ENCODE measurements at places on chromosomes 12 and 14. TPM values are rescaled to one million over a fixed set of nuclear protein-coding genes. Genes with fewer than 3 reads are reported as not detected.

DNA sequence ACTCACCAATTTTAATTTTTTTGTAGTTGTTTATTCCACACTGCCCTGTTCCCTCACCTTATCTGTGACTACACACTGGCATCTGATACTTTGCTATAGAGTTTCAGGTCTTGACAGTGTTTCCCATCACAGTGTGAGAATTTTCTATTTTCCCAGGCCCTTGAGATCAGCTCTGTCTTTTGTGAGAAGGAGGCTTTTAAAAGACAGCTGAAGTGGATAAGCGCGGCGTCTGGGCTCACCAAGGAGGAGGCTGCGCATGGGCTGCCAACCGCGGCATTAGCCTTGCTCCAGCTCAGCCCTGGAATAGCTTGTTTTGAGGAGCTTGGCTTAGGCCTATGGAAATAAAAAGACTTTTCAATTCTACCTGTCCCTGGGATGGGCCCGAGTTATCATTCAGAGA, 181.3 kb downstream of the RMST start:
- DNase-seq = peak; percentile 47

GRCh38 chr14:60245380-60246177, 3.4 kb upstream of the PPM1A start:
- DNase-seq = no peak

- no peak for DNase-seq
These were observed 11.3 kb downstream of the NFATC4 start for GRCh38 chr14:24378981-24379906.

- no peak for DNase-seq
These were observed 224.2 kb downstream of the RAD51B start for GRCh38 chr14:68043752-68044151.

DNA sequence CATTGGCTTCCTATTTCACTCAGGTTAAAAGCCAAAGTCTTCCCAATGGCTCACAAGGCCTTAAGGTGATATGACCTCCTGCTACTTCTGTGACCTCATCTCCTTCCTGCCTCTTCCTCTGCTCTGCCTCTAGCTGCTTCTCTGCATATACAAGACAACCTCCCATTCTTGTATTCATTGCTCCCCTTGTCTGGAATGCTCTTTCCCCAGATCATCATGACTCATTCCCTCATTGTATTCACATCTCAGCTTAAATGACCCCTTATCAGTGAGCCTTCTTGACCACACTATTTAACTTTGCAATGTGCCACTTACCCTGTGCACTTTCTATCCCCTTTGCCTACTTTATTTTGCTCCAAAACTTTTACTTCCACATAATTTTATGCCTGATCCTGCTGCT, 90.2 kb downstream of the PPP1R12A start:
- DNase-seq = no peak

DNA sequence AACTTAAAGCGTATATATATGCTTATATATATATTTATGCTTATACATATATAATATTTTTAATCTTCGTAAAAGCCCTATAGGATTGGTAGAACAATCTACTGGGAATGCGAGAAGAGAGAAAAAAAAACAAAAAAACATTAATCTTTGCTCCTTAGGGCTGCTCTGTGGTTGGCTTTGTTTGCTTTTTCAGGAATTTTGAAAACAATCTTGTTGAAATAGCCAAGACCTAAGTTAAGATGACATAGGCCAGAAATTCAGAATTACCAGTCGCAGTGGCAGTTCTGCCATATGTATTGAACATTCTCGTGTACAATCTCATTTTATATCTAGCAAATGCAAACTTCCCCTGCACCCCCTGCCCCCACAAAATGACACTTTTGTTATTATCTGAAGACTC, 699 bp downstream of the KLRF2 start:
- no peak for DNase-seq

GRCh38 chr12:57046086-57046791, 3.7 kb downstream of the MYO1A start:
- DNase-seq = no peak

DNA sequence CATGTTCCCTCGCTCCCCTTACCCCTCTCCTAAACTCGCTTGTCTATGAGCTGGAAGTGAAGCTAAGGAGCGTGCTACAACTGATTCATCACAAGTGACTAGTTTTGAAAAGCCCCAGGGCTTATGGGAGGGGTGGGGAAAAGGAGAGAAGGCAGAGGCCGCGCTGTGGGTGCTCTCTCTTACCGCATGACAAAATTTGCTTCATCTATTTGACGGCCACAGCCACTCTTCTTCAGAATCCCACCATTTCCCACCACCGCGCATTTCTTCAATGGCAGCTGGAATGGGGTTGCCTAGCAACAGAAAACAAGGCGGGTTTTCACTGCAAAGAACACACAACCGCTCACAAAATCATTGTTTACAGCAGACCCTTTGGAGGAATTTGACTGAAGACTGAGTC, 79.4 kb downstream of the ST8SIA1 start:
- DNase-seq = peak; percentile 71

GRCh38 chr12:26125400-26126339, 833 bp upstream of the BHLHE41 start:
- no peak for DNase-seq

- no peak for DNase-seq
These were observed 33.5 kb downstream of the SLC6A12 start for GRCh38 chr12:180445-180844.

CLEC2A gene
- polyA plus RNA-seq = not detected

LRP1-AS gene
- not detected for polyA plus RNA-seq

PLCZ1 gene
- polyA plus RNA-seq = not detected

Measured in spinal cord (tissue), 10 donors.